ENCODE measurements at places on chromosomes 3 and 15.

DNA sequence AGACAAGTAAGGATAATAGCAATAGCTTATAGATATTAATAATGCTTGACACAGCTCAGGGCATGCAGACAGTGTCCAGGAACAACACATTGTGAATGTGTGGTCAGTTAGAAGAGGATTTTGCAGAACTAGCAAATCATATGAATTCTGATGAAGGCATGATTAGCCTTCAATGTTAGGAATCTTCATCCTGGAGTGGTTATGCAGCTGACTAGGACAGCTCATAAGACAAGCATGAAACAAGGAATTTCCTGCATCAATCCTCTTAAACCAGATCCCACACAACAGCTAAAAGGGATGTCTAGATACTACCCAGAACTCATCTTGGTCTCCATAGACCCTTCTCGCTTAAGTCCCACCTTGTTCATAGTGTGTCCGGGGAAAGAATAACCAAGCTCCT, 499.0 kb upstream of the ATP11B start:
- no peak overlapping the region for H3K27ac ChIP-seq
- peaks cover 4% of the 10 kb centered on the region for H3K4me1 ChIP-seq
- no peak overlapping the region for H3K4me3 ChIP-seq
- no peaks in the 10 kb centered on the region for H3K36me3 ChIP-seq
- no peaks in the 10 kb centered on the region for H3K27me3 ChIP-seq

GRCh38 chr3:29176501-29176900, 104.4 kb upstream of the RBMS3 start:
- no peaks in the 10 kb centered on the region for H3K4me1 ChIP-seq
- no peak for DNase-seq
- H3K27ac ChIP-seq: no peak overlapping the region
- no peaks in the 10 kb centered on the region for H3K27me3 ChIP-seq
- no peaks in the 10 kb centered on the region for H3K36me3 ChIP-seq

DNA sequence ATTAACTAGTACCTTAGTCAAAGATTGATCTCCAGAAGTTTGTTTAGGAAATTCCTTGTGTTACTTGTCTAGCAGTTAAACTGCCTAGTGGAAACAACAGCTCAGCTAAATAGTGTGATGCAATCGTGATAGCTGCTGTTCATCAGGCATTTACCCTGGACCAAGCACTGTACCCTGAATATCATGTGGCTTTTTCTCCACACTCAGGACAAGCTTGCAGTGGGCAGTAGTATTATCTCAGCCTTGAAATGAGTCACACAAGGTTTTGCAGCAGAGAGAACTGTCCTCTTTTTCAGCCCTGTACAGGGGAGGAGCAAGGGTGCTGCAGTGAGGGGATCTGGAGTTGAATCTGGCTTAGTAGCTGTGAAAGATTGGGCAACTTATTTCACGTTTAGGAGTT, 208.4 kb downstream of the TP63 start:
- H3K4me3 ChIP-seq: no peak overlapping the region
- DNase-seq: peak; percentile 14
- no peaks in the 10 kb centered on the region for H3K36me3 ChIP-seq
- peaks cover 15% of the 10 kb centered on the region for H3K4me1 ChIP-seq
- no peak overlapping the region for H3K27ac ChIP-seq

DNA sequence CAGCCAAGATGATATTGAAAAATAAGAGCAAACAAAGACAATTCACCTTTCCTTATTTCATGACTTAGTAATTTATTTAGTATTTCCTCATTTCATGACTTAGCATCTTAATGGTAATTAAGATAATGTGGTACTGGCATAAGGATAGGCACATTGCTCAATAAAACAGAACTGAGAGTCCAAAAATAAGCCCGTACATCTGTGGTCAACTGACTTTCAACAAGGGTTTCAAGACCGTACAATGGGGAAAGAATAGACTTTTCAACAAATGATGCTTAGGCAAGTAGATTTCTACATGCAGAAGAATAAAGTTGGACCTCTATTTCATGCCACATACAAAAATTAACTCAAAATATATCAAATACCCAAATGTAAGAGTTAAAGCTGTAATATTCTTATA, 603 bp upstream of the PYDC2 start:
- no peaks in the 10 kb centered on the region for H3K36me3 ChIP-seq
- no peaks in the 10 kb centered on the region for H3K4me1 ChIP-seq
- H3K27ac ChIP-seq: no peak overlapping the region
- H3K4me3 ChIP-seq: no peak overlapping the region
- no peaks in the 10 kb centered on the region for H3K27me3 ChIP-seq

DNA sequence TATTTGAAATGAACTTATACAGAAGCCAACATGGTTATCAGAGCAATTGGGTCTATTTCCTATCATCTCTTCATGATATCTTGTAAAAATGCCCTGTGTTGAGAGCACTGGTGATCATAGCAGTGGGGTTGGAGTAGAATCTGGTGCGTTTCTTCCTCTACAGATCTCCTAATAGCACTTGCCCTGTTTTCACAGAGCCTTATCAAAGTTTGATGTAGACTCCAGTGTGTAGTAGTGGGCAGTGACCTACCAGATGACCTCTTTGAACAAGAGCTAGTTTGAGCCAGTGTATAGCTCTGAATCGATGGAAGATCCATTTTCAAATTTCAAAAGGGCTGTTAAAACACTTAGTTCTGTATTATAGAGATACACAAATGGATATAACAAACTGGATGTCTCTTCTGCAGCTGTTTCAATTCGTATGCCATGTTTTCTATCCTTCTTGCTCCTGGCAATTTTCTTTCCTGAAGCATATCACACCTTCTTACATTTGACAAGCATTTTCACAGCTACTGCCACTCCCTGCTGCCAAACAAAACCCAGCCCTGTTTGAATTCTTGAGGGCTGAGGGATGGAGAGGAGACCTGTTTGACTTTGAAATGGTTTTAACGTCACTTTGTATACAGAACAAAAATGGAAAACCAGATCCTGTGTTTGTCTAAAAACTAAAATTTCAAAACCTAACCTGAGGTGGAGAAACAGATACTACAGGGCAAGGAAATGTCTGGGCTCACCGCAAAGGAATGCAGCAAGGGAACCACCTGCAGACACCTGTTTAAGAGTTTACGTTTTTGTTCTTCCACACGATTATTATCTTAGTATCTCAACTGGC, 354.5 kb upstream of the TPRG1 start:
- no peak overlapping the region for H3K27ac ChIP-seq
- no peaks in the 10 kb centered on the region for H3K36me3 ChIP-seq
- H3K4me1 ChIP-seq: no peaks in the 10 kb centered on the region
- H3K4me3 ChIP-seq: no peak overlapping the region
- H3K27me3 ChIP-seq: no peaks in the 10 kb centered on the region

DNA sequence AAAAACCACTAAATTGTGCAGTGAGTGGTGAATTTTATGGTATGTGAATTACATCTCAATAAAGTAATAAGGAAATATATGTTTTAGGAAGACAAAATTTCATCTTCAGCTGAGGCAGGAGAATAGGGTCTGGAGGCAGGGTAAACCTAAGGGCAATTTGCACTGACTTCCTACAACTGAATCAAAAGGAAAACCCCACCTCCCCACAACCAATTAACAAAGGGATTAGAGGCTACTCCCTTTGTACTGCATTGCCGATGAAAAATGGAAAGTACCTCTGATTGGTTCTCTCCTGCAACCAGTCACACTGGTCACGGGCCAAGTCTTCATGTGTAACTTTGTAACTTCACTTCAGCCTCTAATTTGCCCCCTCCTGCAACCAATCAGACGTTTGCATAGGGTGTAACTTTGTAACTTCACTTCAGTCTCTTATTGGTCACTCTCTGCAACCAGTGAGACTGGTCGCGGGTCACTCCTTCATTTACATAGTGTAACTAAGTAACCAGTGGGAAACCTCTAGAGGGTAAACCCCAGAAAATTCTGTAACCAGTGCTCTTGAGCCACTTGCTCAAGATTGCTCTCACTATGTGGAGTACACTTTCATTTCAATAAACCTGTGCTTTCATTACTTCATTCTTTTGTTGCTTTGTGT, 244.5 kb downstream of the CNTN4 start:
- H3K27ac ChIP-seq: no peak overlapping the region

DNA sequence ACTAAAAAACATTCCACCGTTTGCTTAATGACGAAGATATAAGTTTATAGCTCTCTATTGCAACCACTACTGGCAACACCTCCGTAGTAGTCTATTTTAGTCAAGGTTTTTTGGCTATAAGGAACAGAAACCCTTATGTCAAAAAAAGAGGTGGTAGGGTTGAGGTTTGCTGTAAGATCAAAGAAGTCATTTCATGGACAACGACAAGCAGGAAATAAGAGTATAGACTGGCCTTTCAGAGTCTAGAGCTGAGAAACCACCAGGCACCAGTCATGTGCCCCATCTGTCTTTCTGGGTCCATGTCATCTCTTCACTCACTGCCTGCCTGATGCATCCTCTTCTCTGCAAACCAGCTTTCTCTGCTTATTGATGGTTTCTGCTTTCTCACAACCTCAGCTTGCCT, 42.7 kb downstream of the THBS1 start:
- H3K4me1 ChIP-seq: peaks cover 5% of the 10 kb centered on the region
- H3K36me3 ChIP-seq: no peaks in the 10 kb centered on the region
- DNase-seq: no peak
- no peak overlapping the region for H3K27ac ChIP-seq
- no peak overlapping the region for H3K4me3 ChIP-seq

DNA sequence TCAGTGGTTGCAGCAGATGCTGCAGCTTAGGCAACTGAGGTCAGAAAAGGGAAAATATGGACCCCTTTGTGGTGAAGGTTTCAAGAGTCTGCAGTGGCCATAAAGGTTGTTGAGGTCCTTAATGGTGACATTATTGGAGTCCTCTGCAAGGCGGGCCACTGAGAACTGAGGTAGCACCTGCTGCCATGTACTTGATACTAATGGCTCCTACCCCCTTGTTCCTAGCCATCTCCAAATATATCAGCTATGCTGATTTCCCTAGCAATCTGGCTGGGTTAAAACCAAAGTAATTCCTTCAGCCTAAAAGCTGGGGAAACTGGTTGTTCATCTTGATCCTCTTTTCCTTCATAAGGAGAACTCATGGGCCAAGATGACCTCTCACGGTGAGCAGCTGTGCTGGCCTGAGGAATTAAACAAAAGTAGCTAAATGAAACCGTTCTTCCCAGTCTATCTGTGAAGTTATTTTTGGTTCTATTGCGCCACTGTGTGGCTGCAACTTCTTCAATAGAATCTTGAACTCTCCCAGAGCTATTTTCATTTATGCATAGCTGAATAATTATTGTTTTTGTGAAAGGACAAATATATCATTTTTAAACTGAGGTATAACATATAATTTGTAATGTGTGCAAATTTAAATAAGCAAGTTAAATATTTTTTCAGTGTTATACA, 76.1 kb upstream of the PLSCR4 start:
- no peaks in the 10 kb centered on the region for H3K4me1 ChIP-seq
- peak; percentile 18 for DNase-seq
- H3K36me3 ChIP-seq: no peaks in the 10 kb centered on the region
- H3K27me3 ChIP-seq: no peaks in the 10 kb centered on the region
- no peak overlapping the region for H3K27ac ChIP-seq

All from trophoblast cell (in vitro differentiated cells and primary cell).